ENCODE measurements at places on chromosomes 6 and 20.

GRCh38 chr6:25107218-25107617, 171.5 kb upstream of the RIPOR2 start:
- DNase-seq, result no peak

DNA sequence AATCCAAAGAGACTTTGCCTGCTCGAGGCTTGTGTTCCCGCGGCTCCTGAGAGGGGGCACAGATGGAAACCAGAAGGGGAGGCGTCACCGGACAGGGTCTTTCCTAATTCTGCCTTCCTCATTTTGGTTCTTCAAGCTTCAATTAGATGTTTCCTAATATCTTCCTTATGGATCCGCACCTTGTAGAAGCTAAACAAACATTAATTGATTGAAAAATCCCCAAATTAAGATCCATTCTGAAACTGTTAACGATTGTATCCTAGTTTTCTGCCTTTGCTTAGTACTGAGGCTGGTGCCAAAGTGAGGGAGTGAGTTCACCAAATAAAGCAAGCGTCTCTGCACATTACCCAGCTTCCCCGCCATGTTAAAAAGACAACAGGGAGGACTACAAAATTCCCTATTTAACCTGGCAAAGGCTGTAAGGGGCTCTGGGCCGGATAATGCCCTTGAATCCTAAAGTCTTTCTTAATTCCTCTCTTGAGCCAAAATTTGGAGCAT, 123.2 kb downstream of the GPX5 start:
- no peak for DNase-seq

- no peak for DNase-seq
Observed at GRCh38 chr6:43575105-43575771, 600 bp downstream of the XPO5 start.

- DNase-seq, result no peak
Observed at GRCh38 chr6:121791396-121792315, 356.2 kb downstream of the GJA1 start.

DNA sequence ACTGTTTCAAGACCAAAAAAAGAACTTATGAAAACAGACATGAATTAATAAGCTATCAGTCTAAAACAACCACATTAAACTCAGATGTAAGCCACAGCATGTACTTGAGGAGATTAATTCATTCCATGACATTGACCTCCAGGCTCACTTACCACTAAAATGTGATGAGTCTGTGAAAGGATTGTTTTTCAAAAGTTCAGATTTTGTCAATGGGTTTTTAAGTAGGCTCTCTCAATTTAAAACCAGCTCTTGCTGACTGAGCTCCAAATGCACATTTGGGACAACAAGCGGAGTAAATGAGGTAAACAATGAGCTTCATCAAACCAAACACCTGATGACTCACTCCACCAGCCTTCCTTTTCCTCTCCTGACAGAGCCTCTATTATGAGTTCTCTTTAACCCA, 197.0 kb downstream of the SIM1 start:
- DNase-seq, result no peak

DNA sequence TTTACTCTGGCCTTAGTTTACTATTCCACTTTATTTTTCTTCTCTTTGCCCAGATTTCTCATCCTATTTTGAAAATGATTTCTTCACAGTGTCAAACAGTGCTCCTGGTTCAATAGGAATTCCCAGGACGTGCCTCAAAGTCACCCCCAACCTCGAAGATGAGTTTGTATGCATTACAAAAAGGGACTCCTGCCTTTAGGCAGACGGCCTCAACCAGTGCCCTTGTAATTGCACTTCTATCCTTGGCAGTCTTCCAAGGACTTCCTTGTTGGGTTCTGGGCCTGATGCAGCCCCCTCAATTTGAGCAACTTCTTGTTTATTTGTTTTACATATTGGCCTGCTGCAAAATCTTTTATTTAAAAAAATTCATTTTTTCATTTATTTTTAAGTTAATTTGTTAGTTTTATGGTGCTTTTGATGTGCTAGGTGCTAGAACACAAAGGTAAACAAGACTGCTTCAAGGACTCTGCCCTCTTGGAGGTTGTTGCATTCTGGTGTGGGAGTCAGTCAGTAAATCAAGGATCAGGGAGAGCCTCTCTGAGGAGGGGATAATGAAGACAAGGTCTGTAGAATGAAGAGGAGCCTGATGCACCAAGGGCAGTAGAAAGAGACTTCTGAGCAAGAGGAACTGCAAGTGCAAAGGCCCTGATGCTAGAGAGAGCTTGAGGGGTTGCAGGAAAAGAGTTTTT, 181.5 kb upstream of the LAMP5 start:
- no peak for DNase-seq

- DNase-seq, result no peak
Observed at GRCh38 chr20:57257701-57258453, 8.6 kb downstream of the BMP7 start.

- no peak for DNase-seq
Observed at GRCh38 chr6:131382631-131383030, 190.4 kb upstream of the ARG1 start.

DNA sequence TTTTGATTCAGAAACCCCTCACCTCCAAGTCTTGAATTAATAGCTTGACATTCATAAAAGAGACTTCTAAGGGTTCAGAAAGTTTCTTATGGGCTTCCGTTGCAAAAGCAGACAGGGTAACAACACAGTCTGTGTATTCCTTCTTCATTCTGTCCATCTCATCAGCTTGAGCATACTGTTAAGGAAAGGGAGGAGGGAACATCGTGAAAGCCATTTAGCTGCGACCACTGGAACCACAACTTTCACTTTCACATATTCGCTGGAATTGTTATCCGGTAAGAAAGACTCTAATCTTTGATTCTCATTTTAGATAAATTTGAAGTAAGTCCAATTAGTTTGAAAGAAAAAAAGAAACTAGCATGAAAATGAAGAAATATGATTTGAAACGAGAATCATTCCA, 174.4 kb downstream of the SYNE1 start:
- DNase-seq, result no peak

- DNase-seq, result no peak
Observed at GRCh38 chr6:53313784-53314400, 34.9 kb downstream of the ELOVL5 start.

DNA sequence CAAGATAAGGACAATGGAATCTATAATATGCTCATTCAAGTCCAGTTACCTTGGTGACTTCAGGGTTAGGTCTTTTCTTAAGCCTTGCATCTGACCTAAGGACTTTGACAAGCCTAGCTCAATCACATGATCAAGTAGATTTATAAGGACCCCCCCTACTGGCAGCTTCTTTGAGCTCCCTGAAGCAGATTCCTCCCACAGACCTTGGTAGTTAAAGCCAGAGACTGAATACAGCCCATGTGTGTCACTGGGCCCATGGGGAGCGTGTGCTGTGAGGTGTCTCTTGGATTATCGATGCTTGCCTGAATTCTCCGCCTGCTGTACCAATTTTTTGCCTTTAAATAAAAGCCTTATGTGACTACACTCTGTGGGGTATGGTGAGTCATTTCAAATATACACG, 372.7 kb upstream of the RGS17 start:
- no peak for DNase-seq

GRCh38 chr6:16854986-16855385, 93.7 kb upstream of the ATXN1 start:
- no peak for DNase-seq

DNA sequence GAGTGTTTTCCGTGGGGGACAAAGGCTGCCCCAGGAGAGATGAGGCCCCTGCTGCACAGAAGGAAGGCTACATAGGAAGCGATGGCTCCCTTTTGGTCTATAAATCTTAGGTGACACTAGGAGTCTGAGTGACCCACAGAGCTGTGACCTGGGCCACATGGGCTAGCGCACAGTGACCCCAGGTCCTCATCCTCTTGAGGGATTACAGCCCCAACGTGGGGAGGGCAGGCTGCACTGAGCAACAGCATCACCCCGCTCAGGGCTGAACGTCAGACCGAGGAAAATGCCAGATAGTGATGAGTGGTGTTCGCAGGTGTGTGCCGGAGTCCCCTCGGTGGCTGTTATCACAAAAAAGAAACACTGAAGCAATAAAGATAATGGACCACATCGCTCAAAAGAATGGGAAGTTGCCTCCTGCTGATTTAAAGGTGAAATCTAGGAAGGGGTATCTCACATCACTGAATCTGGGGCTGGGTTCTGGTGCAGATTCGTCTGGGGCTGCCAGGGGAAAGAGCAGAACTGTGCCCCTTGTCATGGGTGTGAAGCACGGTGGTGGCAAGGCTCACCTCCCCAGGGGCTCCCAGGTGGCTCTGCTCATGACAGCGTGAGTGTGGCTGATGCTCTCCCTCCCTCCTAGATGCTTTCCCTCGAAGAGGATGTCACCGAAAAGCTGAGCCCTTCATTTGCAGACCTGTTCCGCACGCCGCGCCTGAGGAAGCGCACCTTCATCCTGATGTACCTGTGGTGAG, 14.5 kb downstream of the SLC22A1 start:
- DNase-seq, result no peak

DNA sequence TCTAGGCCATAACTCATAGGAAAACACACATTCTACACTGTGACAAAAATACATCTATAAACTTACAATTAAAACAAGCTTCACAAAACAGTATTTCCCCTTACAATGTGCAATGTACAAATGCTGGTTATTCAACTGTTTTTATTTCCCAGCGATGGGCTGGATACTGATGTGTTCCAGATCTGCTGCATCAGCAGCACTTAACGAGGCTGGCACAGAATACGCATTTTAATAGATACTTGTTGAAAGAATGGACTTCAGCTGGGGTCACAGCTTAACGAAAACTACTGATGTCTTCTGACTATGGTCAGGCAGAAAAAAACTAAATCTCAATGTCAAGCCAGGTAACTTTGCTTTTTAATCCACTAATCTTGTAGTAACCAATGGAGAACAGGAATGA, 70.9 kb downstream of the B4GALT5 start:
- no peak for DNase-seq

- no peak for DNase-seq
Observed at GRCh38 chr6:53316142-53316541, 32.6 kb downstream of the ELOVL5 start.

- DNase-seq, result no peak
Observed at GRCh38 chr6:12849809-12850198, 133.2 kb downstream of the PHACTR1 start.

GRCh38 chr6:44399991-44400390, 12.5 kb downstream of the CDC5L start:
- DNase-seq, result no peak

DNA sequence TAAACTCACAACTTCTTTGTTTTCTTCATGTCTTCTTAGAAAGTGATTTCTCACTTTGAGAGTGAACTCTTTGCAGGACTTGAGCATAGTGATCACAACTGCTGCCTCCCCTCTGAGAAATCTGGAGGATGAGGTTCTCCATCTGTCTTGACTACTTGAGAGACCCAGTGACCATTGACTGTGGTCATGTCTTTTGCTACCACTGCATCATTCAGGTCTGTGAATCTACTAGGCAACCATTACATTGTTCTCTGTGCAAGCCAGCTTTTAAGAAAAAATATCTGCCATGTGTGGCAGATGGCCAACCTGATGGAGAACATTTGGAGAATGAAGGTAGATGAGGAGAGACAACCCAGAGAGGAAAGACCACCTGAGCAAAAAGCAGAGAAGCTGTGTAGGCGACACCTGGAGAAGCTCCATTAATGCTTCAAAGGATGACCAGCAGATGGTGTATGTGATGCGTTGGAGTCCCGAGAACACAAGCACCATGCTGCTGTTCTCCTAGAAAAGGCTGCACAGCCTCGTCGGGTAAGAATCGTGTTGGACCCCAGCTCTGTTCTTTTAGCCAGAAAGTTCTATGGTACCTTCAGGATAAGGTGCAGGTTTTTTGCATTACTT, 25.1 kb upstream of the TRIM26 start:
- no peak for DNase-seq

GRCh38 chr6:25423358-25423757, 144.2 kb downstream of the CARMIL1 start:
- no peak for DNase-seq

DNA sequence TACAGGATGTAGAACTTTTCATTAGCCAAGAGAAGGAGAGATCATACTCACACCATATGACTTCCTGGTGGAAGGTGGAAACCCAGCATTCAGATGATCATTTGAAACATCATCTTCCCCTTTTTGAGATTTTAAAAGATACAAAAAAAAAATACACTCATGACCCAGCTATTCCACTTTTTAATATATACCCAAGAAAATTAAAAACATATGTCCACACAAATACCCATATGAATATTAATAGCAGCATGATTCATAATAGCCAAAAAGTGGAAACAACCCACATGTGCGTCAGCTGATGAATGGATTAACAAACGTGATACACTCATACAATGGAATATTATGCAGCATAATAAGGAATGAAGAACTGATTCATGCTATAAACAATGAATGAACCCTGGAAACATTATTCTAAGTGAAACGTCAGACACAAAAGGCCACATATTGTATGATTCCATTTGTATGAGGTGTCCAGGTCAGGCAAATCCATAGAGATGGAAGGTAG, 130.0 kb upstream of the SGK1 start:
- DNase-seq, result no peak

DNA sequence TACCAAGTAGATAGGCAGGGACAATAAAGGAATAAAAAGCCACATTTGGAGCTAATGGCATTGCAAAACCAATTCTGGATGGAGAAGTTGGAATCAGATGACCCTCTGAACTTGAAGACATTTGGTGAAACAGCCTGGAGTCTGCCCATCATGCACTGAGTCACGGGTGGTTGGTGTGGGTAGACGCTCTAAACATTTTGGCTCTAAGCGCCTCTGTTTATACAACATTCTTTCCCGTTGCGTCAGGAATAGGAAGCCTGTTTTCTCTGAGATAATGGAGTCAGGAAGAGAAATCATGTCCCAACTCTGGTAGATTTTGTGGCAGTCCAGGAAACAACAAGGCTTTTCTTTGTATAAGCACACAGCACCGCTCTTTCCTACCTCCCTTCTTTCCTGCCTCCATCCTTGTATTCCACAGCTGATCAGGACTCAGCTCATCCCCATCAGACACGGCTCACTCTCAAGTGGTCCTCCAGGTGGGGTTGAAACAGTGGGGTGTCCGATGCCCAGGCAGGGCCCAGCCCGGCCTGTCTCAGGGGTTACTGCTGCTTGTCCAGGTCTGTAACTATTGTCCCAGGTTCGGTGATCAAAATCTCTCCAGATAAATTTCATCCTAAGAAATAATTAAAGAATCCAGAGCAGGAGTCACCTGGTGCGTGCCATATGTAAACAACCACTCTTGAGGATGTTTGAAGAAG, 12.1 kb upstream of the RAMACL start:
- DNase-seq, result no peak

DNA sequence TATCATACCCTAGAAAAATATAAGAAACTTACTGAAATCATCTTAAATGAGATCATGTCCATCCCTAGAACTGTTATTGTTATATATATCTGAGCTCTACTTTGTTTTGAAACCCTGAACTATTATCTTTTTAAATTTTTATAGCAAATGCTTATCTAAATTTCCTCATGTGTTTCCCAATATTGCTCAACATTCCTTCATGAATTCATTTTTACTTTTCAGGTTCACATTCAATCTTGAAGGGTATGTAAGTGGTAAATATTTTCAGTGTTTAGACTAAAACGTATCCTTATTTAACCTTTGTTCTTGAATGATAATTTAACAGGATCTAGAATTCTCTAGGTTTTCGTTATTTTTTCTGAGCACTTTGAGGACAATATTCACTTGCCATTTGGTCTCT, 23.9 kb downstream of the PDE7B start:
- DNase-seq, result no peak

Data from stimulated activated CD4-positive, alpha-beta T cell treated with anti-CD3 and anti-CD28 coated beads, Interleukin-15, amount 100 ng/mL, for 1 hour (primary cell).